ENCODE measurements at places on chromosomes 5 and 9.

- no peak for DNase-seq
Measured at GRCh38 chr5:136525597-136525996, 160.3 kb upstream of the TRPC7 start.

DNA sequence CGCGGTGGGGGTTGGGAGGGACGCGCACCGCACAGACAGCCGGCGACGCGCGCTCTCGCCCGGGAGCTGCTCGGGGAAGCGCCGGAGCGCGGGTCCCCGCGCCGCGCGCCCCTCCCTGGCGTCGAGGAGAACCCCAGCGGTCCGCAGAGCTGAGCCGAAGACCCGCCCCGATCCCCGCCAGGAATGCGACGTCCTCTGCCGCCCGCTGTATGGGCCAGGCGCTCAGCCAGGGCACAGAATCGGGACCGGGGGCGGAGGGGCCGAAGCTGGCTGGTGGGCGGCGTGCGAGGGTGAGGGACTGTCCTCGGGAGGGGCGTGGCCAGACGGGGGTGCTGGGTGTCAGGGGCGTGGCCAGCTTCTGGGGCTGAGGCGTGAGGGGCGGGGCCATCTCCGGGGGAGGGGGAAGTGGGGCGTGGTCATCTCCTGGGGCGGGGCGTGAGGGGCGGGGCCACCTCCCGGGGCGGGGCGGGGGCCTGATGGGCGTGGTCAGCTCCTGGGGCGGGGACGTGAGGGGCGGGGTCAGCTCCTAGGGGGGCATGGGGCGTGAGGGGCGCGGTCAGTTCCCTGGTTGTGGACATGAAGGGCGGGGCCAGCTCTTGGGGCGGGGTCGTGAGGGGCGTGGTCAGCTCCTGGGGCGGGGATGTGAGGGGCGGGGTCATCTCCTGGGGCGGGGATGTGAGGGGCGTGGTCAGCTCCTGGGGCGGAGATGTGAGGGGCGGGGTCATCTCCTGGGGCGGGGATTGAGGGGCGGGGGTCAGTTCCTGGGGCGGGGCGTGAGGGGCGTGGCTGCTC is 965 bp downstream of the PTGDS start:
- DNase-seq: peak; percentile 60

- DNase-seq: peak; percentile 70
Measured at GRCh38 chr5:141326088-141326854, 4.0 kb upstream of the PCDHGA1 start.

DNA sequence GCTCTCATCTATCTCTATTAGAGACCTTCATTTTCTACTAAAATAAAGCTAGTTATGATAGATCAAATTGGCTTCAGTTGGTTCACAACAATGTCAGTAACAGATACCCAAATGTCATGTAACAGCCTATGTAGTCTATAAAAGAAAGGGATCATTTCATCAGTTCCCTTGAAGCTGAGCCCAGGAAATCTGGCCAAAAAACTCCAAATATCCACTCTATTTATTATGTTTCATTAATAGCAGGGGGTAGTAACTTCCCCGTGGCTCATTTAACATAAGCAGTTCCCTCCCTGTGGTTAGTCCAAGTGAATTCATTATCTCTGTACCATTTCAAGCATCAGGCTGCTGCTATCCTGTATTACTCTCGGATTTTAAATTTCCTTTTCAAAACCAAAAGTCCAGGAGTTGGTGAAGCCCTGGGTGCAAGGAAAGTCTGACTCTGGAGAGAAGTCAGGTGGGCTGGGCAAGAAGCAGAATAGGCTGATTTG is 66.0 kb downstream of the SH3PXD2B start:
- DNase-seq: no peak

GRCh38 chr9:137347928-137348327 is 45.9 kb upstream of the NRARP start:
- no peak for DNase-seq

GRCh38 chr5:129387944-129388343 is 72.2 kb upstream of the ADAMTS19 start:
- DNase-seq: no peak

DNA sequence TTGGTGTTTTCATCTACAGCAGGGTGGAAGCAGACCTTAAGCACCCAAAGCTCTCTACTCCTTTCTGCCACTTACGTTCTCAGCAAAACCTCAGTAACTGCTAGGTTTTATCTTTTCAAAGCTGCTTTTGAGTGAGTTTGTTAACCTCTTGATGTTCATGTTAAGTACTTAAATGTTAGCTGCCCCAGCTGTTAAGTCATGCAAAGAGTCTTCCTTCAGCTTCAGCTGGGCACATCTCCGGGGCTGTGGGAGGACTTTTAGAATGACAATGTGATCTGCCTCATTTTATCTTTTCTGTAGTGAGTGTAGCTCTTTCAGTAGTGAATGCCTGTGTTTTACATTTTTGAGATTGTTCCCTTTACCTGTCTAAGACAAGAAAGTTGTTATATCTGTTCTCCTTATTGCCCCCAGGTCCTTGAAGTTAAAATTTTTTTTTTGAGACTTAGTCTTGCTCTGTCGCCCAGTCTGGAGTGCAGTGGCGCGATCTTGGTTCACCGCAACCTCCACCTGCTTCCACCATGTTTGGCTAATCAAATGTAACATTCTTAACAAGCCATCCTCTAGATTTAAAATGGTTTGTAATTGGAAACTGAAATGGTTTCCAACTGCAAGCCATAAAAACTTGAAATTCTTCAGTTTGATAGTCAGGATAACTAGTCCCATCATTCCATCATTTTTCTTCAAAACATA is 19.6 kb downstream of the KDM4C start:
- no peak for DNase-seq

DNA sequence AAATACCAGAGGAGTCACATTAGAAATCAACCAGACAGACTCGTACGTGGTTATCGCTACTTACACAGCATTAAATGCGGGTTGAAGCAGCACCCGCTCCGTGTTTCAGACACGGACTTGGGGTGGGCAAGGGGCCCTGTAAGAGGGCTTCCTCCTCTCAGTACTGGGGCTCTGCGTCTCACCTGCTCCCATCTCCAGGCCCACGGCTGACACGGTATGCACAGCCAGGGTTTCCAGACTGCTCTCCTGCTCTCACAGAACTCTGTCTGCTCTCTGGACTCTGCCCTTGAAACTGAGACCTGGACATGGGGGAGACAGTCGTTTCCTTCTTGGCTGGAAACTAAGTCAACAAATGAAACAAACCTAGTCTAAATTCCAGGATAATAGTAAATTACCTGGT is 24.7 kb upstream of the RASGEF1C start:
- no peak for DNase-seq

- no peak for DNase-seq
Measured at GRCh38 chr9:31030741-31031202, 1353.7 kb upstream of the ACO1 start.

DNA sequence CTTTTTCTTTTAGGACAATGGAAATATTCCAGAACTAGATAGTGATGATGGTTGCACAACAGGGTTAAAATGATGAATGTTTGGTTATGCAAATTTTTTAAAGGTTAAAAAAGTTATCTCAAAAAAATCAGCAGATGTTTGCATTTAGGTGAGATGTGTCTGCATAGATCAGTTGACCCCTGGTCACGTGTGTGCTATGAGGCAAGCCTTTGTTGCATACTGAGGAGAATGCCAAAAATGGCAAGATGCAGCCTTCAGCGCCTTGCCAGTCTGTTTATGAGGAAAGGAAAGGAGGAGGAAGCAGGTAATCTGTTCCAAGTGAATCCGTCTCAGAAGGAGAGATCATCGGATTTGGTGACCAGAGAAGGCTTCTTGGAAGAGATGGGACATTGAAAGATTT is 11.9 kb downstream of the MEGF10 start:
- DNase-seq: no peak

- no peak for DNase-seq
Measured at GRCh38 chr5:13909271-13909670, 35.2 kb downstream of the DNAH5 start.

DNA sequence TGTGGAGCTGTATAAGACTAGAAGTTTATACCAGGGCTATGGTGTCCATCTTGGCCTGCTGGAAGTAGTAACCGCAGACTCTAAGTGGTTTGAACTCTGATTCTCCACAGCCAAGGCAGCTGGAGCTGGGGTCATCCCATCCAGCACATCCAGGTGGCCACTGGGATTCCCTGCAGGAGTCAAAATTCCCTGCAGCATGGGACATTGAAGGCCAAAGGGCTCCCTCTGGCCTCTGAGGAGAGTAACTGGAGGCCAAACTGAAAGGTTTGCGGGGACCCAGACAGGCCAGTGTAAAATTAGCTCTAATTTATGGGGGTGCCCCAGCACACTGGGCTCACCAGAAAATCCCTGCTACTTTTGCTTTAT is 12.2 kb upstream of the PRXL2C start:
- DNase-seq: no peak

- no peak for DNase-seq
Measured at GRCh38 chr5:172919525-172920446, 39.4 kb upstream of the RPL26L1 start.

DNA sequence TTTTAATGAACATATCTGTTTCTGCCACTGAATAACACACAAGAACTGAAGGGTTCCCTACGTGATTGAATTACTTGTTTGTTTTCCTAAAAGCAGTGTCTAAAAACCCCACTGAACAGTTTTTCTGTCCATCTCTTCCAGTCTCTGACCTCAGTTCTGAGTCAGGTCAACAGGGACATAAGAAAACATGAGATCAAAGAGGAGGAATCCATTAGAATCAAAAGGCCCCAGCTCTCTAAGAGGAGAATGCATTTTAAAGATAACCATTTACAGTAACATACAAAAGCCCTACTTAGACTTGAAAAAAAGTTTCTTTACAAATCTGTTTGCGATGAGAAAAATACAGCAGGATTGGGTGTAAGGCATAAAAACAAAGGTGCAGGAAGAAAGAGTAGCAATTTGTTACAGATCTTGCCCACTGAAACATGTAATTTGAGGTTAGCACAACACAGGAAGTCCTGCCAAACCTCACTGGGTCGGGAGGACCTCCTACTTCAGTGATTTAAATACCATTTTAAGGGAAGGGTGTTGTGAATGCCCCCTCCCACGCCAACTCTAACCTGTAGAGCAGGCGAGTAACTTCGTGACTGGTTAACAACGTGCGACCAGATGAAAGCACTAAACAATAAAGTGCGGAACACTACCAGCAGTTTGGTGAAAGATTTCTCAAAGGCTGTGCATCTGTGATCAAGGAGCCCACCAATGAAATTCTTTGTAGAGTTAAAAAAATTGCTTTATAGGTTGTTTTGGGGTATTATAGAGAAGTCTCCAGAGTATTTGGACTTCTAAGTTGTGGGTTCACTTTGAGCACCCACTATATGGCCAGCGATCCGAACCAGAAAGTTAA is 1.3 kb downstream of the QSOX2 start:
- DNase-seq: peak; percentile 73
